ENCODE measurements at places on chromosomes 2 and 18. TPM values are rescaled to one million over a fixed set of nuclear protein-coding genes. Genes with fewer than 3 reads are reported as not detected.

Gene SYT4
- polyA plus RNA-seq = 167 TPM

Gene MZT2A
- polyA plus RNA-seq = 163 TPM

Gene ALPG
- polyA plus RNA-seq = not detected

Gene ICA1L
- polyA plus RNA-seq = 61.4 TPM

Gene SLC9A4
- polyA plus RNA-seq = 0.06 TPM

Gene AQP12A
- not detected for polyA plus RNA-seq

Gene ASPRV1
- 7.7 TPM for polyA plus RNA-seq

Gene FNDC4
- 101 TPM for polyA plus RNA-seq

Gene CFAP53
- polyA plus RNA-seq = 0.26 TPM

Gene NYAP2
- 1.1 TPM for polyA plus RNA-seq

Gene UGT1A6
- polyA plus RNA-seq = not detected

Gene ZNF385B
- 0.30 TPM for polyA plus RNA-seq

Gene GRB14
- 8.5 TPM for polyA plus RNA-seq

Gene TMEFF2
- 29.1 TPM for polyA plus RNA-seq

Gene ABCB11
- not detected for polyA plus RNA-seq

Gene SLC30A3
- polyA plus RNA-seq = not detected

Gene LAMA3
- 2.2 TPM for polyA plus RNA-seq

Gene OSBPL6
- 11.8 TPM for polyA plus RNA-seq

Gene EML4
- polyA plus RNA-seq = 30.8 TPM

Gene SOWAHC
- polyA plus RNA-seq = 5.8 TPM

Gene CTNNA2
- 184 TPM for polyA plus RNA-seq

Gene SP100
- polyA plus RNA-seq = not detected

Gene RAB12
- 102 TPM for polyA plus RNA-seq

Gene SPEG
- polyA plus RNA-seq = 58.3 TPM

Gene BOLL
- polyA plus RNA-seq = not detected

Gene GTF2A1L
- 0.51 TPM for polyA plus RNA-seq

Gene MOCOS
- not detected for polyA plus RNA-seq

Gene TEX44
- not detected for polyA plus RNA-seq

Gene EFR3B
- 29.3 TPM for polyA plus RNA-seq

Gene IGFBP2
- polyA plus RNA-seq = 150 TPM

Gene GBX2
- 0.92 TPM for polyA plus RNA-seq

Gene ACP1
- 263 TPM for polyA plus RNA-seq

Gene COL3A1
- polyA plus RNA-seq = 1.3 TPM

Gene KIDINS220
- 338 TPM for polyA plus RNA-seq

Gene GAREM2
- polyA plus RNA-seq = 3.2 TPM

Gene ANKMY1
- 16.6 TPM for polyA plus RNA-seq

Gene SLC39A10
- polyA plus RNA-seq = 62.1 TPM

Gene HOXD13
- polyA plus RNA-seq = not detected

Gene AOX1
- polyA plus RNA-seq = not detected

Gene PJVK
- polyA plus RNA-seq = 3.6 TPM

Gene CDH7
- 7.4 TPM for polyA plus RNA-seq

Gene APLF
- 0.40 TPM for polyA plus RNA-seq

Gene UCN
- polyA plus RNA-seq = 3.1 TPM

Gene SKOR2
- polyA plus RNA-seq = not detected

Gene KLHL29
- polyA plus RNA-seq = 48.4 TPM

Gene ZNG1B
- 106 TPM for polyA plus RNA-seq

Gene CCDC74B
- 22.8 TPM for polyA plus RNA-seq

Gene TDRD15
- polyA plus RNA-seq = not detected

Gene CERKL
- polyA plus RNA-seq = not detected

Gene KLHL14
- polyA plus RNA-seq = 0.33 TPM

Gene HAT1
- polyA plus RNA-seq = 39.8 TPM

Gene AMER3
- 19.2 TPM for polyA plus RNA-seq

Gene TTC27
- polyA plus RNA-seq = 11.1 TPM

Gene RNF149
- polyA plus RNA-seq = 39.7 TPM

Gene NR4A2
- polyA plus RNA-seq = 0.48 TPM

Gene LIMS4
- polyA plus RNA-seq = 0.46 TPM

Gene FOSL2
- 2.8 TPM for polyA plus RNA-seq

Gene LRRC30
- polyA plus RNA-seq = not detected
